ENCODE measurements at places on chromosomes 11 and 22.

GRCh38 chr11:110075105-110075846, 17.9 kb upstream of the ZC3H12C start:
- no peak for DNase-seq

DNA sequence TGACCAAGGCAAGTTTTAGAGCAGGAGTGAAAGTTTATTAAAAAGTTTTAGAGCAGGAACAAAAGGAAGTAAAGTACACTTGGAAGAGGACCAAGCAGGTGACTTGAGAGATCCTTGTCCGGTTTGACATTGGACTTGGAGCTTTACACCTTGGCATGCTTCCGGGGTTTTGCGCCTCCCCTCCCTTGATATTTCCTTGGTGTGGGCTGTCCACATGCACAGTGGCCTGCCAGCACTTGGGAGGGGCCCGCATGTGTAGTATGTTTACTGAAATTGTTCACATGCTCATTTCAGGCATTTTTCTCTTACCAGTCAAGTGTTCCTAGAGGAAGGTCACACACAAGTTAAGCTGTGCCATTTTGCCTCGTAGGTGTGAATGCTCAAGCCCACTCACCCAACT, 19.0 kb upstream of the THRSP start:
- no peak for DNase-seq

- no peak for DNase-seq
These were observed 86.0 kb upstream of the GRIK4 start for GRCh38 chr11:120425527-120425926.

- no peak for DNase-seq
These were observed 21.9 kb downstream of the PRR5L start for GRCh38 chr11:36317992-36318391.

DNA sequence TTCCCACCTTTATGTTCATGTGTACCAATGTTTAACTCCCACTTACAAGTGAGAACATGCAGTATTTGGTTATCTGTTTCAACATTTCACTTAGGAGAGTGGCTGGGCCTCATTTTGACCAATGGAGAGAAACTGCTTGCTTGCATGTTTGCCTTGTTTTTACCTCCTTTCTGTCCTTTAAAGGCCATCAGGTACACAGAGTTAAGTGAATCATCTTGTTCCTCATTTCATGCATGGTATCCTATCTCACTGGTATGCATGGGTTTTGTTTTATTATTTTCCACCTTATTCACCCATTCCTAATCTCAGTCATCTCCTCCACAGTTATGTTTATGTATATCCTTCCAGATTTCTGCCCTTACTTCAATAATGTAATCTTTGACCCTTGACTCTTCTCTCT, 101.0 kb downstream of the ELP4 start:
- DNase-seq: no peak

DNA sequence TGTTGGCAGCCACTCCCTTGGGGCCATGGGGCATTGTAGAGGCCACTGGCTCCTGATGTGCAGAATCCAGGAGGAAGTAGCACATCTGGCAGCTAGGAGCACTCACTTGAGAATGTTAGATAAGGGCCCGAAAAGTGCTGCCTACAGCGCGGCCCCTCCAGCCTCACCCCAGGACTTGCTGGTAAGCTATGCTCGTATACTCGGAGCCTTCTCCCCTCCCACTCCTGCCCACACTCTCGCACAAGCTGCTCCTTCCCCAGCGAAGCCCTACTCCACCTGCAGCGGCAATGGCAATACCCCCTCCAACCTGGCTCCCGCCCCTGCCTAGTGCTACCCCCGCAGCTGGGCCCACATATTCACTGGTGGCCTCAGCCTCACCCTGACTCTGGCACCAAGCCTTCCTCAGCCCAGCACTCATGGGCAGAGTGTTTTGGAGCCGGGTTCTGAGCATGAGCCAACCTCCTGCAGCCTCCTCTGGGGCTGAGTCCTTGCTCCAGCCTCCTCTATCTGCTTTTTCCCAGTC, 47.7 kb downstream of the PDE2A start:
- no peak for DNase-seq

GRCh38 chr11:11988681-11989261, 19.7 kb downstream of the DKK3 start:
- DNase-seq: no peak

GRCh38 chr11:19447150-19447566, 206.4 kb upstream of the E2F8 start:
- no peak for DNase-seq

GRCh38 chr11:129222158-129222557, 30.0 kb upstream of the ARHGAP32 start:
- no peak for DNase-seq

DNA sequence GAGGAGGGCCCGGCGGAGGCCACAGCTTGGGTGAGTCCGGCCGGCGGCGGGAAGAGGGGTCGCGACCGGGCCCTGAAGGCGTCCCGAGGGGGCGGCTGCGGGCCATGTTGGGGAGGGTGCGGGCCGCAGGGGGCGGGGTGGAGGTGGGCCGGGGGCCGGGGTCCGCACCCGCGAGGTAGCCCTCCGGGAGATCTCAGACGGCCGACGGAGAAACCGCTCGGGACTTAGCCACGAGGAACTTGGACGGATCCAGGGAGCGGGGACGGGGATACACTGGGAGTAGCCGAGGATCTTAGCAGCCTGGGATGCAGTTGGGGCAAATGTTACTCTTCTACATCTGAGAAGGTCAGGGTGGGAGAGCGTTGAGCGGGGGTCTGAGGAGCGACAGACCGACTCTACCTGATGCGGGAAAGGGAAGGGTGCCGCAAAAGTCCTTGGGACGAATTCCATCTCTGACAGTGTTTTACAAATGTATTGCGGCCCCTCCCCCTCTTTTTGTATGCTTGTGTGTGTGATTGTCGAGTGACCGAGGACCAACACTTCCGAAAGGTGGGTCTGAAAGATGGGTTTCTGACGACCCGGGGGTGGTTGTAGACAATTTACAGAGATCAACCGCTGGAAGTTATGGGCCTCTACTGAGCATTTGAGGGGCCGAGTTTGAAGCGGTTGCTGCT, 658 bp downstream of the STIP1 start:
- DNase-seq: no peak

DNA sequence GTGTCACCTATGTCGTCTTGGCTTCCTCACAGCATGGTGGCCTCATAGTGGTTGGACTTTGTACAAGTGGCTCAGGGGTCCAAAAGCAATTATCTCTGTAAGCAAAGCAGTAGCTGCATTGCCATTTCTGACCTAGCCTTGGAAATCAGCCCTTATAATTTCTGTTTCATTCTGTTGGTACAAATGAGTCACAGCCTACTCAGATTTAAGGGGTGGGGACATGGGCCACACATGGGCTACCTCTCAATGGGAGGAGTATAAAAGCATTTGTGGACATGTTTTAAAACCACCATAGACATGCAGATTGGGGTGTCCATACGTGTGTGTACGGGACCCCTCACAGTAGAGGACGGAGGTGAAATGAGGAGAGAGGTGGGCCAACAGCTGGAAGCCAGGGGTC, 41.6 kb downstream of the CHRDL2 start:
- no peak for DNase-seq

DNA sequence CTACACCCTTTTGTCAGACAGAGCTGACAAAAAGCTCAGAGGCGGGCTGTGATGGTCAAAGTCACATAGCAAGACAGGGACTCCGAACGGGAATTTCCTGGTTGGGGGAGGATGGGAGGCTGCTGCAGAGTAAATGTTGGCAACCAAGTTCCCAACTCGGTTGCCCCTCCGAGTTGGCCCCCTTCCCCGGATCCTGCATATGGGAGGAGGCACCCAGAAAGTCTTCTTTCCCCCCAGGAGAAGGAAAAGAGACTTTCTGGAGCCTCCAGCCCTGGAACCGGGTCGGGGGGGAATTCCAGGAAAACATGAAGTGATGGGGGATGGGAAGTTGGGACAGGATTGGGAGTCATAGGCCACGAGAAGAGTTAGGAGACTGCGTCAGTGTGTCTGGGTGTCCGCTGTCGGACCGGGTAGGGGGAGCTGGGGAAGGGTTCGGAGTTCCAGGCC, 614 bp downstream of the SELENOM start:
- peak; percentile 54 for DNase-seq

All from fibroblast of skin of scalp (primary cell).